Stimulated activated CD8-positive, alpha-beta memory T cell treated with anti-CD3 and anti-CD28 coated beads, Interleukin-2, amount 100 ng/mL, for 1 hour (primary cell): ENCODE measurements at places on chromosomes 5 and 9.

GRCh38 chr9:34190996-34191892, 12.4 kb downstream of the UBAP1 start:
- no peak for DNase-seq

DNA sequence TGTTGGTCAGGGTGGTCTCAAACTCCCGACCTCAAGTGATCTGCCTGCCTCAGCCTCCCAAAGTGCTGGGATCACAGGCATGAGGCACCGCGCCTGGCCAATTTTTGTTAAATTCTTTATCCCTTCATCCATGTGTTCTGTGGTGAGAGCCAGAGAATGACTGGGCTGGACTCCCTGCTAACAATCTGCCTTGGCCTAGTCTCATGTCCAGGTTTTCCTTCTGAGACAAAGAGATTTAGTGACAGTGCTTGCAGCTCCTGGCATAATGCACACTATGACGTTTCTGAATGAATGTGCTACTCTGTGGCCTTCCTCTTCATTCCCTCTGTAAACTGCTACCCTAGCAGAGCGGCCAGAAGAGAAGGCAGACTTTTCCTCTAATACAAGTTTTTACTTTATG, 79.3 kb downstream of the FOXD1 start:
- no peak for DNase-seq

DNA sequence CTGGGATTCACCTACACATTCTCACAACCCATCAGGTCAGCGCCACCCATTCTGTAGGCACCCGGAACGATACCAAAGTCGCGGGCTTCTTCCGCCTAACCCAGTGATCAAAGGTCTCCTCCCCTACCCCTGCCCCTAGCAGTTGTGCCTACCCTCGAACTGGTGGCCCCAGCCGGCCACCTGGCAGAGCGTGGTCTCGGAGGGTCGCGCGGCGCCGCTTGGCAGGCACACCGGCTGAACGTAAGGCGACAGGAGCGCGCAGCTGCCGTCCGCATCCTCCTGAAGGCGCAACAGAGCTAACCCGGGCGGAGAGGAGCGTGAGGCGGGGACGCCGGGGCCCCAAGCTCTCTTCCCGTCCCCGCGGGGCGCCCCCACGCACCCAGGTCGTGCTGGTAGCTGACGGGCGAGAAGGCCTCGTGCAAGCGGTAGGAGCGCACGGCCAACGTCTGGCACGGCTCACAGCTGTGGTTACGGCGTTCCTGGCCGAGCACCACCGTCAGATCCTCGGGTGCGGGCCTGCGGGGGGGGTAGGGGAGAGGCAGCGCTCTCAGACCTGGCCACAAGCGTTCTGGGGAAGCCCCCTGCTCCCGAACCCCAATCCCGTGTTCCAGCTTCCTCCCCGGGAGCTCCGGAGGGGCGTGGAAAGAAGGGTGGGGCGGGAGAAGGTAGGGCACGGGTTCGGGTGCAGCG, 2.8 kb upstream of the PFN3 start:
- DNase-seq, result no peak

- DNase-seq, result no peak
Observed at GRCh38 chr5:60014331-60014730, 120.8 kb upstream of the PDE4D start.
